ENCODE measurements at places on chromosomes 1 and 21. TPM values are rescaled to one million over a fixed set of nuclear protein-coding genes. Genes with fewer than 3 reads are reported as not detected.

C8B gene
- not detected for total RNA-seq

ATP1A2 gene
- total RNA-seq, result not detected

MROH9 gene
- not detected for total RNA-seq

G0S2 gene
- 0.89 TPM for total RNA-seq

S100A14 gene
- total RNA-seq, result not detected

PCBP3 gene
- 5.1 TPM for total RNA-seq

BRDT gene
- not detected for total RNA-seq

SLC30A10 gene
- total RNA-seq, result not detected

MFSD2A gene
- total RNA-seq, result 5.9 TPM

LIN28A gene
- not detected for total RNA-seq

NRDC gene
- 176 TPM for total RNA-seq

BATF3 gene
- total RNA-seq, result 35.3 TPM

PRDX1 gene
- total RNA-seq, result 437 TPM

WNT3A gene
- total RNA-seq, result not detected

FAM110D gene
- not detected for total RNA-seq

AQP10 gene
- not detected for total RNA-seq

Measured in T-helper 2 cell treated with Interferon-gamma antibody and Interleukin-4, amounts not matched to agents 100 ng/mL and 5 ng/mL, for 36 hours (primary cell).